ENCODE measurements at places on chromosomes 3 and 15.

DNA sequence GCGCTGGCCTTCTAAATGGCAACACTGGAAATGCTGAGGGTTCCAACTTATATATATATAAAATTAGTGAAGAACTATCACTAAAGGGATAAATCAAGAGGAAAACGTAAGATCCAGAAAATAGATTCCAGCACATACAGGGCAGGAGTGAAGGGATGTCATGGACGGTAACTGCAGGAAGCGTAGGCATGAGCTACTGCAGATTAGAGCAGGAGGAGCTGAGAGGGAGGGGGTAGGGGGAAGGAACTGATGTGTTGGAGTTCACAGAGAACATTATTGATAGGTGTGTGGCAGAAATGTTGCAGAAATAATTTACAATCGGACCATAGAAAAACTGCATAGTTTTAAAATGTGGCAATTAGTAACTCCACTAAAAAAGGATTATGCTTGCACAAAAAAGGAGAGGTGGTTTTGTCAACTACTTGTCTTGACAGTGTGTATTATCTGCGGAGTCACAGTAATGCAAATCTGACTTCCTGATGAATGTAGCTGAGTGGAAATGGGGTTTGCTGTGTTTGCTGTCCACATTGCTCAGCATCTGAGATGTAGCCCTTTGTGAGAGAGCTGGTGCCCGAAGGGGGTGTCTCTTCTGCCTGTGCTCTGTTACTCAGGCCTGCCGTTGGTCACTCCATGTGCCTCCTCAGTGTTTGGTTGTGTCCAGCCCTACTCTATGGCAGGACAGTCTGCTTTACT is 61.2 kb downstream of the PAK2 start:
- no peak for DNase-seq

DNA sequence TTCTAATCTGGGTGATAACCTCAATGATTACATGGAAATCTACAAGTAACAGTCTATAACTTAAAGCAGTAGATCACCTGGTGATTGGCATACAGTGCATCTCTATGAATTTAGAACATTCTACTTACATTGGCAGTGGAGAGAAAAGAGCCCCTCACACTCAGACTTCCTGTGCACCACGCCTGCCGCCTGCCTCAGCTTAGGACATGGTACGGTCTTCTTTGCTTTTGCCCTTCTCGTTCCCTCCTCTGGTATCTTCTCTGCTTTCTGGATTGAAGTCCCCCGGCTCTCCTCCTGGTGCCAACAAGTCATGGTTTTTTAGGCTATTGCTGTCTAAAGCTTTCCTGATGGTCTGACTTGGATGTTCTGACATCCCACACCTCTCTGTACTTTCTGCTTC is 7.9 kb upstream of the KCNMB3 start:
- no peak for DNase-seq

GRCh38 chr3:170711786-170712185 is 125.9 kb upstream of the SLC7A14 start:
- DNase-seq = no peak

DNA sequence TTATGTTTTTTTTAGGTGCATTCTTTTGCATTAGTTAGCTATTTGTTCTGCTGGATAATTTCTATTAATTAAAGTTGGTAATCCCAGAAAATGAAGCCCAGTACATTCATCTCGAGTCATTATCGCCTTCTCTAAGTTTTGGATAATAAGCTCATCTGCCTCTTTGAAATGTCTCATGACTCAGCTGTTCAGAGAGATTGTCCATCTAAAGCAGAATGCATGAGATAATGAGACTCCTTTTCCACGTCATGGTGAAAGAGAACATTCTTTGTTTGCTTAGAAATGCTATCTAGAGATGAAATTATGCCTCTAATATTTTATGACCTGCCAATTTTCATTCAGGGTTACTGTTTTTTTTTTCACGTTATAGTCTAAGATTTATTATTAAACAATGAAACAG is 374.7 kb upstream of the GOLIM4 start:
- no peak for DNase-seq

DNA sequence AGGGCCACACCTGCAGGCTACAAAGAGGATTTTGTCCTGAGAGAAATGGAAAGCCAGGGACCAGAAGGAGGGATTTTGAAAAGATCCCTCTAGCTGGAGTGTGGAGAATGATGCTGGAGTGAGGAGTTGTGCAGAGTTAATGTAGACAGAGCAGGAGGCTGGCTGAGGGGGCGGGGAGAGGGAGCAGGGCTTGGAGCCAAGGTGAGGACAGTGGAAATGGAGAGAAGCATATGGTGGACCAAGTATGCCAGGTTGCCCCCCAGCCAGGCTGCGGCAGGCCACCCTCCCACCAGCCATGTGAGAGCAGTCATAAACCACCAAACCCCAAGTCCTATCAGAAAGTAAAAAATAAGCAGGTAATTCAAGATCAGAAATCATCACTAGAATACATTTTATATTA is 14.7 kb downstream of the RARRES1 start:
- DNase-seq = no peak

- no peak for DNase-seq
These were observed 464.1 kb upstream of the CBLB start for GRCh38 chr3:106332884-106333283.

- no peak for DNase-seq
These were observed 220.3 kb downstream of the PDZRN3 start for GRCh38 chr3:73404435-73404834.

DNA sequence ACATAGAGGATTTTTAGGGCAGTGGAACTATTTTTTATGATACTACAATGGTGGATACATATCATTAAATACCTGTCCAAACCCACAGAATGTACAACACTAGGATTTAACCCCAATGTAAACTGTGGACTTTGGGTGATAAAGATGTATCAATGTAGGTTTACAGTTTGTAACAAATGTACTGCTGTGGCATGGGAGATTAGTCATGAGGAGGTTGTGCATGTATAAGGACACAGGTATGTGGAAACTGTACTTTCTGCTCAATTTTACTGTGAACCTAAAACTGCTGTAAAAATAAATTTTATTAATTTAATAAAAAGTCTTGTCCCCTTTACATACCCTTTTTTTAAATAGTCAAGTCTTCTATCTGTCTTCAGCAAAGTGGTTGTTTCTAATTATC is 322.5 kb upstream of the EPHA3 start:
- no peak for DNase-seq

- no peak for DNase-seq
These were observed 6.3 kb upstream of the PTH1R start for GRCh38 chr3:46871222-46871621.

- no peak for DNase-seq
These were observed 20.2 kb downstream of the TGFBR2 start for GRCh38 chr3:30626443-30627180.

DNA sequence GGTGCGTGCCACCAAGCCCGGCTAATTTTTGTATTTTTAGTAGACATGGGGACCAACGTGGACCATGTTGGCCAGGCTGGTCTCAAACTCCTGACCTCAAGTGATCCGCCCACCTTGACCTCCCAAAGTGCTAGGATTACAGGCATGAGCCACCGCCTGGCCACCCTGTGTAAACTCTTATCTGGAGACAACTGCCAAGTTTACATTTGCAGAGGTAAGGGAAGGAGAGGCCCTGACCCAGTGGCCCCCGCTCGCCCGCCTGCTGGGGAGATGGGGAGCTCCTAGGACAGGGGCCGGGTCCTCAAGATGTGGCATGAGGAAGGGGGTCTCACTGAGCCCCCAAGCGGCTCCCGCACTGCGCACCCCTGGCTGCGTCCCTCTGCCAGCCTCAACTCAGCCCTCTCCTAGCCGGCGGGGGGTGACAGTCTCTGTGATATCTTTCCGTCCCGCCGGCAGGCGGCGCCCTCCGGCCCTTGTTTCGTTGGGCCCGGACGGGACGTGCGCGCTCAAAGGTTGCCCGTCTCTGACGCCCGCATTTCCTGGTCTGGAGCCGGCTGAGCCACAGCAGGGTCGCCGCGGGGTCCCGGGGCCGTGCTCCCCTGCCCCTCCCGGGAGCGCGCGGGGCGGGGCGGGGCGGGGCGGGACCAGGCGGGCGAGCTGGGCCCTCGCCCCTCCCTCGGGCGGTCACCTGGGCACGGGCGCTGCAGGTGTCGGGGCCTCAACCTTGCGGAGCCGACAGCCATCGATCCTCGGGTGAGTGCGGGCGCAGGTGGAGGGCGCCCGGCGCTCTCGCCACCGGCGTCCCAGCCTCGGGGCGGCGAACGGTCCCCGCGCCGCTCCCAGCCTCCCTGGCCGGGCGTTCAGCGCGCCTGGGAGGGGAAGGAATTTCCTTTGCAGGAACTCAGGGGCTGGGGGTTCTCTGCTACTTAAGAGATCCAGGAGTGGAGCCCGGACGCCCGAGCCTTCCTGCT is at the start of gene GPR160:
Gene GPR160, plus strand, starts transcription at position 533 of the 971 bp plus-strand sequence. CDS start 45,978 bp downstream, outside the sequence.
- peak; percentile 50 for DNase-seq

- no peak for DNase-seq
These were observed 90.7 kb downstream of the PEAK1 start for GRCh38 chr15:77329202-77329601.

GRCh38 chr3:104584682-104585081 is 782.0 kb upstream of the ALCAM start:
- DNase-seq = no peak

GRCh38 chr3:52047295-52047960 is 8.9 kb downstream of the DUSP7 start:
- no peak for DNase-seq

DNA sequence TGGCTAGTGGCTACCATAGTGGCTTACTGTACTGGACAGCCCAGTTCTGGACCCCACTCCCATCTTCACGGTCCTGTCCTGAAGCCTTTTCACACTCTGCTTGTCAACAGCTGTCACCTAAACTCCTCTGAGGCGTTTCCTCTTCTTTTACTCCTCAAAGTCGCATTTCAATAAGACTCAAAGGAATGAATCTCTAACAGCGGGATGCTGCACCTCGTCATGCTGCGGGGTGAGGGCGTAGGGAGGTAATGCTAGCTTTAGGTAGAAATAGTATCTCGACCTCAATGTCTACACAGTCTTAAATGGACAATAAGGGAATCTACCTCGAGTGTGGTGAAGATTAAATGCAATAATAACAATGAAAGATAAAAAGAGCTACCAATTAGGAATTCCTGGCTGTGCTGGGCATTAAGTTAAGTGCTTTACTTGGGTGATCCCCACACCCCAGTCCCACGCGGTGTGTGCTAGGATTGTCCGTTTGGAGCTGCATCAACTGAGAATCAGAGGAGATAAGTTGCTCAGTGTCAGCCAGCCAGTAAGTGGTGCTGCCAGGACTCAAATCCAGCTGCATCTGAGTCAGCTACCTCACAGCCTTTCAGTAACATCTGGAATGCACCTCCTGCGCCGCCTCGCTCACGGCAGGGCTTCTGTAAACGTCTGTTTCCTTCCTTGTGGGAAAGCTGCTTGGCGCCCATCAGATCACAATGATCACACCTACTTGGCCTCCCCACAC is 14.0 kb downstream of the PLA2G4D start:
- no peak for DNase-seq

DNA sequence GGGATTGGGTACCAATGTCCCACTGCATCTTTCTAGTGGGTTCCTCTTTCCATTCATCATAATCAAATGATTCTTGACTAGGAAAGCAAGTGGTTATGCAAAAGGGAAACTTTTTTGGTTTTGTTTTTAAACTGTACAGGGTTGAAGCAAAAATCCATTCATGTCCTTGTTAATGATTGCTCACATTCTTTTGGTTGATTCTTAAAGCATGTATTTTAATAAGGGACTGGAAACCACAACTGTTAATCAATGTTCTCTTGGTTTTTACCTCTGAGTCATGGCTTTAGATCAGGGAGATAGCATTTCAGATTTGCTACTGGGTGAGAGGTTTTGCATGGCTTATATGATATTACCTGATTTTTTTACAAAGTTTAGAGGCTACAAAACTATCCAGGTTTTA is 371.7 kb upstream of the RGMA start:
- no peak for DNase-seq

DNA sequence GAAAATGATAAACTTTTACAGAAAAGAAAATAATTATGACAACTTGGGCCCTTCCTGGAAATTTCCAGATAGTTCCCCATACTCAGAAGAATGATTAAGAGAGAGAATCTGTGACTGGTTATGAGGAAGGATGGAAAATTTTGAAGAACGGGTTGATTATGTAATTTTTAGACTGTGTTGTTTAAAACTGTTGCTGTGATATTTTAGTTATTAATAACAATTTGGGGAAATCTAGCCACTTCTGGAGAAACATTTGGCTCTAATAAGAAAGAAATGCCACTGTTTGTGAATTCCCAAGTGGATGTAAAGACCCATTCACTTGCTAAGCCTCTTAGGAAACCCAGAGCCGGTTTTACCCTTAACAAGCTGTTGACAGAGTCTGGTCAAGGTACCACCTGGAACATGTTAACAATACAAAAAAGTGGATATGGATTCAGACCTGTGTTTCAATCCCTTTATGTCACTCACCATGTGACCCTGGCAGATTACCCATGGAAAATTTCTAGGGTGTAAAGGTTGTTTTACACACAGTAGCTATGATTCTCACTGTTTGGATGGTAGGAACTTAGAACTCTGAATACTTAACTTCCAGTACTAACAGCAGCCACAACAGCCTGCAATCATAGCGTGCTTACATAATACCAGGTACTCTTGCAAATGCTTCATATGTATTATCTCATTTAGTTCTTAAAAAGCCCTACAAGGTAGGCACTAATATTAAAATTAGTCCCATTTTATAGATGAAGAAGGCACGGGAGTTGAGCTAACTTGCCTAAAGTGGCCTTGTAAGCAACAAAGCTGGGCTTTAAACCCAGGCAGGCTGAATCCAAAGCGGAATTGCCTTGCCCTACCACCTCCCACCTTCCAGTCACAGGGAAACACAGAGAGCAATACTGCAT is 32.0 kb downstream of the ZBTB38 start:
- DNase-seq = no peak

Data from activated gamma-delta T cell (primary cell).